ENCODE measurements at places on chromosomes 6 and 20.
A peak's percentile ranks its signal among the peaks of the same experiment; 100 is the strongest.

GRCh38 chr20:46990017-46990595 lies 95.5 kb downstream of the EYA2 start:
- DNase-seq: no peak

- DNase-seq: no peak
Measured at GRCh38 chr6:130288065-130288464, 65.3 kb upstream of the SAMD3 start.

DNA sequence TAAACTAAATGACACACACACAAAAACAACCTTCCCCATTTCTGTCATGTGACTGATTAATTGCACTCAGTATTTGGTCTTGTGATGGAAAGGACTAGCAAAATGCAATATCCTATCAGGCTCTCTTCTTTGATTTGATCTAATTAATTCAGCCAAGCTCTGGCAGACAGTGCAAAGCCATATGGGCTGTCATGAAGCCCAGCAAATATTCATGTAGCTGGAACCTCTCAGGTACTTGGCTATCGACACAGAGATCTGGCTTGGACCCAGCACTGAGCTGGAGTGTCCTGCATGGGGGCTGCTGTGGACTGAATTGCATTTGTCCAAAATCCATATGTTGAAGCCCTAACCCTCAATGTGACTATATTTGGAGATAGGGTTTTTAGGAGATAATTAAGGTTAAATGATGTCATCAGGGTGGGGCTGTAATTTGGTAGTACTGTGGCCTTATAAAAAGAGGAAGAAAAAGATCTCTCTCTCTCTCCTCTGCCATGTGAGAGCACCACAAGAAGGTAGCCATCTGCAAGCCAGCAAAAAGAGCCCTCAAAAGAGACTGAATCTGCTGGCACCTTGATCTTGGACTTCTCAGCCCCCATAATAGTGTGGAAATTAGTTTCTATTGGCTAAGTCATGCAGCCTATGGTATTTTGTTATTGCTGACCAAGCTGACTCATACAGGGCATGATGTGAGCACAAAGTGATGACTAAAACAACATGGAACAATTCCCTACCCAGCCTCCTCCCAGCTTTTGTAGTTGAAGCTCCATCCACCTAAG lies 77.1 kb downstream of the STMND1 start:
- no peak for DNase-seq

GRCh38 chr20:3282271-3283221 lies 43.6 kb upstream of the SLC4A11 start:
- no peak for DNase-seq

- DNase-seq: no peak
Measured at GRCh38 chr6:14459315-14459714, 341.7 kb downstream of the CD83 start.

GRCh38 chr6:139251045-139251690 lies 40.6 kb downstream of the TXLNB start:
- no peak for DNase-seq

DNA sequence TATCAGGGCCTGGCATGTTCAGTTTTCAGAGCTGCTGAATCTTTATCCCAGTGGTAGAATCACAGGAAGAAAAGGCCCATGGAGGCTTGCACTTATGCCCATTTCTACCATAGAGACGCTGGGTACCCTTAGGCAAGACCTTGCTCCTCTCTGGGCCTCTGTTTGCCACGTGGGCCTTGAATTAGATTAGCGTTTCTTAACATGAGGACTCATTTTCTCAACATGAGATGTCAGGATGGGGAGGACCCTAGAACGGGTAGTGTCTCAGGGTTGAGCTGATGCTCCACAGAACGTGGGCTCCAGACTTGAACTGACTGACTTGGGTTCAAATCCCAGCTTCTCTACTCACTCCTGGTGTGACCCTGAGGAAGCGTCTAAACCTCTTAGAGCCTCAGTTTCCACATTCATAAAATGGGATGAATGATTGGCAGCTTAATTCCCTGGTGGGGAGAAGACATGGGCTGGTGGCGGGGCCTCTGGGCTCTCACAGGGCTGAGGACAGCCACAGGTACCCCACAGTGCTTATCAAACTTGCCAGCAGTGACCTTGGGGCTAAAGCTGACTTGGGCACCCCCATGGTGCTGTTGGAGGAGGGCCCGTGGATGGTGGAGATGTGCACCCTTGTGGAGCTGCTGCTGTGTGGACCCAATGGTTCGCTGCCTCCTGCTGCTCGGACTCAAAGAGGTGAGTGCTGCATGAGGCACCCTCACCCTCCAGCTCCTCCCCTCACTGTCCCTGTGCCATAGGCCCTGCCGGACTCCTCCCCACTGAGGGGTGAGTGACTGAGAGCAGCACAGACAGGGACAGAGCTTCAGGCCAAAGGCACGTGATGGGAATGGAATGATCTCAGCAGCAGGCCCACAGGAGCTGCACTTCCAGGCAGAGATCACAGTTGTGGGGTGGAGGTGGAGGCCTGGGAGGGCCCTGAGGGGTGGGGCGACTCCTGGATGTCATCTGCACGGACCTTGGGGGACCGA lies 28.2 kb downstream of the SUN5 start:
- DNase-seq: no peak

GRCh38 chr20:22333885-22334545 lies 250.4 kb downstream of the FOXA2 start:
- DNase-seq: peak; percentile 11

DNA sequence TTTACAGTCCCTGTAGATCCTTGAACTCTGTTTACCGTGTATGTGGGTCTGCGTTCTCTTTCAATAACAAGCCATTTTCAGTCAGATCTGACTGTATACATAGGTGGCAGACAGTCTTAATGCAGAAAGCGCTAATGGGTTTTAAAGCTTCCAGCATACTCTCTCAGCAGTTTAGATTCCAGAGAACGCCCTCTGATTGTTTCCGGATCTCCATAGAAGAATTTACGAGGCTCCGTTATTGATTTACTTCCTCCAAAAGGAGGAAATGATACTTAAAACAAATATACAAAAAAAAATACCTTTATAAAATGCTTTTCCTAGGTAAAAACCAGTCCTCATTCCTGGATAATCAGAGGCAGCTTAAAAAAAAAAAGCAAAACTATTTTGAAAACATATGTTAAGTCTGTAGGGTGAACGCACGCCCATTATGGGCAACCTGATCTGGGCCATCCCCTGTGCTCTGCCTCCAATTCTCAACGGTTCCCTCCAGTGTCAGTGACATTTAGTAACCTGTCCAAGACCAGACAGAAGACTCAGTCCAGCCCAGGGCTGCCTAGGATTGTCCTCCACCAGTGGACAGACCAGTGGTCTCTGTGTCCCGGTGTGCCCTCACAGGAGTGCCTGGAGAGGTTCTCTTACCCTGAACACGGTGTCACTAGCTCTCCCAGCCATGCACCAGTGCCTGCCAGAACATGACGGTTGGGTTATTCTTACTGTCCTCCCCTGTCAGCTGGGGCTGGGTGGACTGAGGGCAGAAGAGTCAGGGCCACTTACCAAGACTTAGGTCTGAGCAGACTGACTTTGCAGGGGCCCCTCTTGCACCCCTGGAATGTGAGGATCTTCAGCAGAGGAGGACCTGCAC lies 217.3 kb downstream of the ARID1B start:
- no peak for DNase-seq

DNA sequence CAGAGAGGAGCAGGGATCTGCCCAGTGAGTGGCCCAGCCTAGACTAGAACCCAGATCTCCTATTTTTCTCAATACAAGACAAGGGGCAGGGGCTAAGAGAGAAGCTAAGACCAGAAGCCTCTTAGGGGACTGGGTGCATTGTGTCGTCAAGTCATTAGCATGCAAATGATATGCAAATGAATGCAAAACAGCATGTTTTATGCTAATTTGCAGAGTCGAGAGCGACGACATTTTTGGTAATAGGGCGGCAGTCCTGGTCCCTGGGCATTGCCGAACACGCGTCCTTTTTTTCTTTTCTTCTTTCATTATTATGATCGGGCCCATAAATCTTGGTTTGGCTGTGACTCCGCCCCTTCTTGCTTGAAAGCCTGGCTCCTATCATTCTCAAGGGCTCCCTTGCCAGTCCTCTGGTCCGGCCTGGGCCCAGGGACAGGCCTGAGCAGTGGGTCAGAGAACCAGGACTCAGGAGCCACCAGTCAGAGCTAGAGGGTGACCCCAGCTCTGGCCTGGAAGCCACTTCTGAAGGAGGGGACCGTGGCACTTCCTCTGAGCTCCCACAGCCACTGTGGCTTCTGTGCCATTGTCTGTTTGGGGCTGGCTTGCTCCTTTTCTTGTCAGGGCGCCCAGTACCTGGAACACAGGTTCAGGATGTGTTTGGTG lies 32.0 kb upstream of the SCRT2 start:
- DNase-seq: no peak

DNA sequence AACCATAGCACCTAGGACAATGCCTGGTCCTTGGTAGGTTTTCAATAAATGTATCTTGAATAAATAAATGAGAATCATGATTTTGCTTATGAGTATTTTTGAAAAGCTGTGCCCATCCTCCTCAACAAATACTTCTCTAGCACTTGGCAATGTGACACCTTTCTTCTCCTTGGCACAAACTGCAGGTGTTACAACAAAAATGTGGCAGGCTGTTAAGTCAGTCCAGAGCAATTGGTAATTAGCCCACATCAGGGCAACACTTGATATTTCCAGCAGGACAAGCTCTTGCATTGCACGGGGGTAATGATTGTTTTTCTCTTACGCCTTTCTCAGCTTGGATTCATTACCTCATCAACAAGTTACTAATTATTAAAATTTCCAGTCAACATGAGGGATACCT lies 31.6 kb upstream of the SNX9 start:
- DNase-seq: no peak

DNA sequence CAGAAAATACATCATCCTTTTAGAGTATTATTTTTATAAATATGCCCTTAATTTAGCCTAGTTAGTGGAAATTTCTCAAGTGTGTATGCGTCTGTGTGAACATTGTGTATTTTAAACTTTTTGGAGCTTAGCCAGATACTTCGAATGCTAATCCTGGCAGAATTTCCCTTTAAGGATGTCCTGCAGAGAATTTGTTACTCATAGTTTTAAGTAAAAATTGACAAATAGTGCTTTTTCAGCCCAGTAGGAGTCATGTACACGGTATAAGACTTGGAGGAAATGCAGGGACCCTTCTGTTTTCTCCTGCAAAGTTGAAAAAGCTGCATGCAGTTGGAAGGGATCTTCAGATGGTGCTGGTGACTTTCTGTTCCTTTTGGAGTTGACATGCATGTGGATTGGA lies at the start of gene FHL5:
Gene FHL5 (plus strand): TSS at position 243 of the 400 bp plus-strand sequence. CDS start 40,486 bp downstream, outside the sequence.
- DNase-seq: no peak

Measured in skeletal muscle cell (primary cell).